Activated T-helper 1 cell treated with anti-CD3 and anti-CD28 coated beads, Interleukin-2, amount 50 U/mL, for 16 hours (primary cell): ENCODE measurements at places on chromosomes 6 and 20.

- DNase-seq = no peak
Measured at GRCh38 chr6:134910593-134910935, 39.3 kb downstream of the ALDH8A1 start.

GRCh38 chr20:58420798-58421496, 31.9 kb downstream of the VAPB start:
- no peak for DNase-seq

DNA sequence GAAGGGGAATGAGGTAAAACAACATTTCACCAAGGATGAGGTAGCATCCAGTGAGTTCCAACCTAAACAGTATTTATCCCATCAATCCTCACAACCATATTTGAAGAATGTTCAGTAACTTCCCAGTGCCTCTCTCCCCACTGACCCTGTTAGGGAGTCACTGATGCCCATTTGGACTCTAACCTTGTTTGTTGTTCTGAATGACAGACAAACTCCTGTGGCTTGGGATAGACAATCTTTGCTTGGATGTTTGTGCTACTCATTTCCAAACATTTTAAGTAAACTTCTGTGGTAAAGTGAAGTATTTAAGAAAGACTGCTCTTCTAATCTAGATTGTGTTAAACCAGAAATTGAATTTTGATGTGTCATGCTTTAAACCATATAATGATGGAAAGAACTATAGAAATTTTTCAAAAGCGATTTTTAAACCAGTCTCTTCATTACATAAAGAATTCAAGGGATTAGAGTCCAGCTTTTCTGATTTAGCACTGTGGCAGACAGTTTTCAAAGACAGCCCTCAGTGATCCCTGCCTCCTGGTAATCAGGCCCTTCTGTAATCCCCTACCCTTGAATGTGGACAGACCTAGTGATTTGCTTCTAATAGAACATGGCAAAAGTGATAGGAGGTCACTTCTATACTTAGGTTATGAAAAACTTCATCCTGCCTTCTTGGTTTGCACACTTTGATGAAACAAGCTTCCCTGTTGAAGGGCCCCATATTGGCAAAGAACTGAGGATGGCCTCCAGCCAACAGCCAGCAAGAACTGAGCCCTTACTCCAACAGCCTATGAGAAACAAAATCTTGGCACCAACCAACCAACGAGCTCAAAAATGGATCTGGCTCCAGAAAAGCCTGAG, 191.6 kb downstream of the DST start:
- DNase-seq = no peak

- DNase-seq = no peak
Measured at GRCh38 chr6:82178077-82178758, 69.3 kb downstream of the IBTK start.

- DNase-seq = no peak
Measured at GRCh38 chr20:34581341-34582184, 23.0 kb downstream of the MAP1LC3A start.

DNA sequence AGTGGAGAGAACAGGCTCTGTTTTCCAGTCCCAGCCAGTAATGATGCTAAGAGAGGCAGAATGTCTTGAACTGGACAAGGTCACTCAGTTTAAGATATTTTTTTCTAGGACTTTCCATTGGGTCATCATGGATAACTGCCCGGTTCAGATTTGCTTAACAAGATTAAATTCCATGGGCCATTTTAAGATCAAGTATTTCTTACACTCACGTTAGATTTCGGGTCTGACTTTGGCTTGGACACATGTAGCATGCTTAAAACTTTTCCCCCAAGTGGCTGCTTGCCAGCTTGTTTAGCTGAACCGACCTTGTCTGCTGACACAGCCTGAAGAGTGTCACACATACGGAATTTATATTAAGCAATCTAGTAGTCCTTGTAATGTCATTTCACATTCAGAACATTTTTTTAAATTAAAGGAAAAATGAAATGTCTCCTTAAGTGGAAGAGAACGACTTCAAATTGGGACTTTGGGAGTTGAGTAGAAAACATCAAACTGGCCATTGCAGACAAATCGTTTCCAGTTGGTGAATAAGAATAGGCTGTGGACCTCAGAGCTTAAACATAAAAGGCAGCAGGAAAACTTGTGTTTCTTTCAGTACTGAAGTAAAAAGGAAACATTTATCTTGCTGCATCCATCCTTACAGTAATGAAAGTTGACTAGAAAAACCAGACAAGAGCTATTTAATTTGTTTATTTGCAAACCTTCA, 29.0 kb downstream of the ARMC2 start:
- no peak for DNase-seq

DNA sequence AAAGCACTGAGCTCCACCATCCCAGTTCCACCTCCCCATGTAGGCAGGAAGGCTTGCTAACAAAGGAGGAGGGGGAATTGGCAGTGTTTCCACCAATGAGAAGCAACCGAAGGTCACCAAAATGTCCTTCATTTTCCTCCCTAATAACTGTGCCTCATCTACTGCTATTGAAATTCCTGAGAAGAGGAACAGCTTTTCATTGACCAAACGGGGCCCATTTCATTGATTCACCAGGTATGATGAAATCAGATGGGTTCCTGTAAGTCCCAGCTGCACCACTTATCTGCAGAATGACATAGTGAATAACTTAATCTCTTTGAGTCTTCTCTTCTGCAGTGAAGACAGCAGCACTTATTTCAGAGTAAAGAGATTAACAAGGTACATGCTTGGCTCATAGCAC, 17.3 kb downstream of the TREM1 start:
- no peak for DNase-seq

DNA sequence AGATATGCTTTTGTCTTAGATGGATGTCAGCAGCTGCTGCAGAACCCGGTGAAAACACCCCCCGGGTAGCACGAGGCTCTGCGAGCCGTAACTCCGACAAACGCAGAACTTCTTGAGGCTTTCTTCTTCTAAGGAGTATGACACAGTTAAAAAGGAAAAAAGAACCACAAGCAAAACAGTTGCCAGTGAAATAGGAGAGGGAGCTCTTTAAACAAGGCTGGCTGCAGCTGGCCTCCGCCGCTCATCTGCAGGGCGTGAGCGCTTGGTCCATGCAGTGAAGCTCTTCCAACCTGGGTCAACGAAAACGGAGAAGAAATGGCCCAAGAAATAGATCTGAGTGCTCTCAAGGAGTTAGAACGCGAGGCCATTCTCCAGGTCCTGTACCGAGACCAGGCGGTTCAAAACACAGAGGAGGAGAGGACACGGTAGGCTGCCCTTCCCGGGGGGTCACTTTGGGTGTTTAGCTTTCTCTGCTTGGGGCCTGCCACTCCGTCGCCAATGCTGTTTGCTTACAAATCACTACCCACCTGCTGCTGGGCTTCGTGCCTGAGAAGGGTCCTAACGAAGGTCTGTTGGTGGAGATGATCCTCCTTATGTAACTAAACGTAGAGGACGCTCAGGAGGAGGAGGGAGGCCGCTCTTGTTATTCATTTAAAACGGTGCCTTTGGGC, 13.2 kb downstream of the SYTL3 start:
- no peak for DNase-seq

GRCh38 chr6:169974663-169975062, 223.2 kb downstream of the ERMARD start:
- no peak for DNase-seq

GRCh38 chr20:45426320-45427016, 10.5 kb downstream of the PIGT start:
- no peak for DNase-seq

- DNase-seq = no peak
Measured at GRCh38 chr6:155493694-155494143, 38.1 kb upstream of the NOX3 start.

- DNase-seq = no peak
Measured at GRCh38 chr6:141401168-141401567, 731.6 kb upstream of the GJE1 start.

DNA sequence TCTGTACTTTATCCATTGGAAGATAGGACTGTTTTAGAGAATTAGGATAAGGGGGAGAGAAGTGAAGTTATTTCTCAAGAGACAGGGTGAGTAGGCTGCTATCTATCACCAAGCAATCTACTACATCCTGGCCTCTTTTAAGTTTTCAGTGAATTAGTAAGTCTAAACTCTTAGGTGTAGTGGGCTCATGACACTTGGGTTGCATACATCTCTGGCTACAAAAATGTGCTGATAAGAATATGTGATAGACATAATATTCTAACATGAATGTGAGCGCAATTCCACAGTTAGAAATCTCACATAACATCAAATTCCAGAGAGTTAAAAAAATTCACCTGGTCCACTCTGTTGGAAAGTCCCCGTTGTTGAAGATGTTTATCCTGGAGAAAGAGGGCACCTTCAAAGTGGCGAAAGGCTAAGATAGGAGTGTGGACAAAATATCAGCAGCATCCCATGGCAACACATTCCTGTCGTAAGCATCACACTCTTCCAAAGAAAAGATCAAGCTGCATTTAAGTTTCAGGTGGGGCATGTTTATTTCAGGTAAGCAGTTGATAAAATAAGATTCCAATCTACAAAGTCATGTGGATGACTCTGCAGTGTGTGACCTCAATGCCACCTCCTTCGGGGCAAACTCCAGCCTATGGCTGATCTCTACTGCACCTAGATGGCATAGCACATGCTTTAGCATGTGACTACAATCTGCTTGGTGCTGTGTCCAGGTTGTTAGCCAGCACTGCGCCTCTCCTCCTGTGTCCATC, 111.7 kb upstream of the NEDD9 start:
- no peak for DNase-seq

- DNase-seq = no peak
Measured at GRCh38 chr6:43926634-43927531, 156.9 kb downstream of the VEGFA start.

DNA sequence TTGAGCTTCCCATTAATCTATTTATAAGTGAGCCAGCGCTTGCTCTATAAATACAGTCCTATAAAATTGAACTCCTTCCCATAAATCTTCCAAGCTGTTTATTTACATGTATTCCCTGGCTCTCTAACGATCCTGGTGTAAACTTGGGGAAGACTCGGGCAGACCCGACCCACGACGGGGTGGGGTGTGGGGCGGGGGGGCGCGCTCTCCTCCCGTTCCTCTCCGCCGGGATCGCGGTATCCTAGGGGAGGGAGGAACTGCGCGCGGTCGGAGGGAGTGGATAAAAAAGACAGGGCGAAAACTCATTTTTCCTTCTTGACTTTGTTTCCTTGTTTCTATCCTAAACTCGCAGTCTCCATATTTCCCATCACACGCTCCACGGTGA, 31.1 kb downstream of the TFAP2B start:
- DNase-seq = no peak

DNA sequence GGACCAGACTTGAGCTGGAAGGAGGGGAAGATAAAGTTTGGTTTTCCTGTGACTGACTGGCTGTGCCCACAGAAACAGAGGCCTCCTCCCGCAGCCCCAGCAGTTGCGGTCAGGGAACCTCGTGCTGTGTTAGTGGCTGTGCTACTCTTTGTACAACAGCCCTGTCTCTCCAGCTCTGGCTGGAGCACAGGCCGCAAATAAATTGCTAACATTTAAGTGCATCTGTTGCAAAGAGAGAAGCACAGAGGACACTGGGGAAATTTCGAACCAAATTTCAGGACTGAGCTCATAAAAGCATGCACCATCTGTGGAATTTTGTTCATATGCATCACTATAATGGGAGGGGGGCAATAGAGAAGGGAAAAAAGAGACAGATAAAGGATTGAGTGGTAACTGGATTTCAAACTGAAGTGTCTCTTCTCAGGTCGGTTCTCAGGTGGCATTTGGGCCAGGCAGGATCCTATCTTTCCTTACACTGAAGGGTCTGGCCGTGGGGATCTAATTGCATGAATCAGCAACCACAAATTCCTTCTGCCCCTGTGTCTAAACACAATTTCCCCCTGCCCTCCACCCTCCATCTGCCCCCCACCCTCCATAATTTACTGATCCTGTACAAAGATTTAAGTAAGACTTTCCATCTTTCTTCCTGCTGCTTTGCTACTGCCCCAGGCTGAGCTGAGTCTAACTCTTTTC, 88.9 kb upstream of the ATXN1 start:
- no peak for DNase-seq

DNA sequence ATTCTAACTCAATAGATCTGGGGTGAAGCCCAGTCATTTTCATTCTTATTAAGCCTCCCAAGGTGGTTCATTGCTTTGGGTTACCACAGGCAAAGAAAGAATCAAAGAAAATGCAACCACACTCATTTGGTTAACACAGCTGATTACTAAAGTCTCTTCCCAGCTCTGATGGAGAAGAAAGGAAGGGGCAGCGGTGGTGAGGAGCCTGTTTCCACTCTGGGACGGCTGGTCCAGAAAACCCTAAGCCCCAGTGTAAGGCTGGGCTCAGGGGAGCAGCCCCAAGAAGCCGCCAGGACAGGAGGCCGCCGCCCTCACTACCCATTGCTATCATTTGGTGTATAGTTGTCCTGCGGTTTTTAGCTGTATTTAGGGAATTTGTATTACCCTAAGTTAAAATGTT, 226.9 kb downstream of the CD83 start:
- DNase-seq = no peak

GRCh38 chr6:141498977-141499376, 633.7 kb upstream of the GJE1 start:
- DNase-seq = no peak

DNA sequence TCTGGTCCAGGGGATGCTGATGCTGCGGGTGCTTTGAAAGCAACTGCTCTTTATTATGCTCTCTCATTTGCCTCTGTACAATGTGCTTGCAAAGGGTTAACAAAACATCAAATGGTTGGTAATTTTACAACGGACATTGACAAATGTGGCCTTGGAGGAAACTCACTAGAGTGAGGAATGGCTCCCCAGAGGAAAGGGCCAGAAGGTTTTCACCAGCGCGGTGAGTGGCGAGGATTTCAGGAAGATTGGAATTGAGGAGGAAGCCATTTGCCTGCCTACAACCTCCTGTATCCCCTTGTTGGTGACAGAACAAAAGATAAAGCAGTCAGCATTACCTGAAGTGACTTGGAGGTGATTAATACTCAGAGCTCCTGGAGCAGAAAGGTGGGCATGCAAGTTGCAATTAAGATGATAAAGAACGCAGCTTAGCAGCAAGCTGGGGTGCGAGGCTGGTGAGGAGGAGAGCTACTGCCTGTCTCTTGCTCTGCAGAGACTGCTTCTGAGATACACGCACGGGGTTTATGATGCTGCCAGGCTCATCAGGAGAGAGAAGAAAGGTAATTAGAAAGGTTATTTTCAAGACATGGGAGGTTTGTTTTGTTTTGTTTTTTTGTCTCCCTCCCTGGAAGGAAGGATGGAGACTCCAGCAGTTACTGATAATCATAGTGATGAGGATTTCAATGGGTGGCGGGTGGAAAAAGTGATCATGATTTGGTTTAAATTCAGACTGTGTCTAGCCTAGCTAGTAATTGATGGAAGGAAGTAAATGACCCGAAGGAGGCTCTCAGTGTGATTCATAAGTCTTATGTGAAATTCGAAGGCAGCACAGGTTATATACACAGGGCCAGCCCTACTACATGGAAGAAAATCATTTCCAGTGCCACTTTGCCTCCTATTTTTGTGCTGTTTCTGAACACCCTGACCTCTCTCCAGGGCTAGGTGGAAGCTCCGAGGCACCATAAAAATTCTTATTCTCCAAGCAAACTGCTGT, 141.6 kb upstream of the DTNBP1 start:
- DNase-seq = no peak
